Progenitor cell of endocrine pancreas (in vitro differentiated cells): ENCODE measurements at places on chromosomes 12 and 14. TPM values are rescaled to one million over a fixed set of nuclear protein-coding genes. Genes with fewer than 3 reads are reported as not detected.

Gene PPP1R3E
- total RNA-seq = 8.4 and 8.9 TPM in 2 replicates

Gene C12orf56
- total RNA-seq = 0.84 and 1.00 TPM in 2 replicates

Gene KCNK13
- total RNA-seq = not detected in 2 replicates

Gene KCNA5
- 0.58 and 0.72 TPM in 2 replicates for total RNA-seq

DNA sequence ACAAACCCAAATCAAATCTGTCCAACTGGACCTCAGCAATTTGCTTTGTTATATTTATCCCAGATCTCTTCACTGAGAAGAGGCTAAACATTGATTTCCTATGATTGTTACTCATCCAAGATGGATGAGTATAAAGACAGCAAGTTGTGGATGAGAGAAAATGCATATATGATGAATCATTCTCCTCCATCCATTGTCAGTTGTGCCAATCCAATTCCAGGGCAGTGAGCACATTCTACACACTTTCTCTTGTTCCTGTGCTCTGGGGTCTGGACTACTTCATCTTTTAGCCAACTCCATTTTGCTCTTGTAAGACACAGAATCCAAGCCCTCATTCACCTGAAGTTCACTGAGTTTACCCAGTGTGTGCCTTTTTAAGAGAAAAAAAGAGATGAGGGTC lies 105.7 kb downstream of the GCH1 start:
- no peak for DNase-seq

GRCh38 chr14:72708708-72709475 lies 185.0 kb downstream of the DPF3 start:
- DNase-seq = no peak

DNA sequence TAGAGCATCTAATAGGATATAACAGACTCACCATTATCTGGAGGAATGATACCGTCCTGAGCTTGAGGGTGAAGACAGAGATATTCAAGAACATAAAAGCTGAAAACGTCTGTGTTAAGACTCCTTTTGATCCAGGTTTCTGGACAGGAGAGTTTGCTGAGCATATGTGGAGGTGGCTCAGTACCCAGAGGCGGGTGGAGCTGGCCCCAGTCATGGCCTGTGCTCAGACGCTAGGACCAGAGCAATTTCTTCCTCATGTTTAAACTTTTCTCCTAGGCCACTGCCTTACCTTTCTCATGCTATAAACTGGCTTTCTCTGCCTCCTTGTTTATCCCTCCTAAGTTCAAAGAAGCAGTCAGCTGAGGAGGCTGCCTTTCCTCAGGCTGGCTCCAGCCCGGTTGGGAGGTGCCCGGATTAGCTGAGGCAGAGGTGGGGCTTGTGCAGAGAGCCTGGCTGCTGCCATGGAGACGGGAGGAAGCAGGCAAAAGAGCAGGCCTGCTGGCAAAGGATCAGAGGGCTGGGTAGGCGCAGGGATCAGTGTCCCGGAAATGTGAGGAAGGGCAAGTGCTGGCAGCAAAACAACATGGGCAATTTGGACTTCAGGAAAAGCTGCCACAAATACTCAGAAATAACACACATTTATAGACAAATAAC lies 13.7 kb downstream of the COA8 start:
- DNase-seq = no peak

DNA sequence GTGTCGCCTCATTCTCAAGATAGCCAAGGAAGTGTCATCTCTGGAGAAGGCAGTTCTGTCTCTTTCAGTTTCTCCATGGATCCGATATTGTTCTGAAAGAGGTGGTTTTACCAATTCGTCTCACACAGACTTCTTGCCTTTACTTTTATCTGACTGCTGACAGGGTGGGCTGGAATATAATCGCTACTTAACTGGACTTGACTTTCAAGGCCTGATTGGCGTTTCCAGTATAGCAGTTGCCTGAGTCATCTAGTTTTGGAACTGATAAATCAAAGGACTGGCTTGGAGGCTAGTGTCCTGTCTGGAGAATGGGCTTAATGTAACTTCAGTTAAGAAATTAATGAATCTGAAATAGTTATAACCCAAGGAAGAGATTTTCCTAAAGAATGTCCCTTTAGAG lies 21.6 kb downstream of the PRKCH start:
- DNase-seq = no peak

DNA sequence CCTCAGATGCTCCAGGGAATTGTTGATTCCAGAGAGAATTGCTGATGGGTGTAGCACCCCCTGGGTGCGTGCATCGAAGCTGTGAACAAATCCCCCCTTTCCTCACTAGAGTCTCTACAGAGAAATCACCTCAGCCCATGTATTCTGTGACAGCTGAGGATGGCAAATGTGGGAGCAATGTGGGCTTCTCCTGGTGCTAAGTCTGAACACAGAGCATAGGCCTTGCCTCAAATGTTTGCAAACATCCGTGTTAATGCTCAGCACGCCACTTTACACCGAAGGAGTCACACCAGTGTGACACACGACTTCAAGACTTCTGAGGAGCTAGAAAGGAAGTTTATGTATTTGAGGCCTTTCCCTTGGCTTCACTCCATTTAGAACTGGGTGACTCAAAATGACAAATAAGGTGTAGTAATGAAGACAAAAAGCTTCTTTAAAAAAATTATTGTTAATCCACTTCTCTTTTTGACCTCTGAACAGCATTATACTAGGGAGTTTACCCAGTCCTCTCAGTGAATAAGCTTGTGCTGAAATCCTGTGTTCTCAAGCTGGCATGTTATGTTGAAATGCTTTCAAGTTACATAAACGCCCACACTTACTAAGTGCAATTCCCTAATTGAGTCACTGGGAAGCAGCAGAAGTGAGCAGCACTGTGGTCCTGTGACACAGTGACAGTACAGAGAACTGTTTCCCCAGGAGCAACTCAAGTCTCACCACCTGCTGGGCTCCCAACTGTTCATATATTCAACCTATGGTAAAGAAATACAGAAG lies 92.9 kb downstream of the FAR2 start:
- DNase-seq = no peak

DNA sequence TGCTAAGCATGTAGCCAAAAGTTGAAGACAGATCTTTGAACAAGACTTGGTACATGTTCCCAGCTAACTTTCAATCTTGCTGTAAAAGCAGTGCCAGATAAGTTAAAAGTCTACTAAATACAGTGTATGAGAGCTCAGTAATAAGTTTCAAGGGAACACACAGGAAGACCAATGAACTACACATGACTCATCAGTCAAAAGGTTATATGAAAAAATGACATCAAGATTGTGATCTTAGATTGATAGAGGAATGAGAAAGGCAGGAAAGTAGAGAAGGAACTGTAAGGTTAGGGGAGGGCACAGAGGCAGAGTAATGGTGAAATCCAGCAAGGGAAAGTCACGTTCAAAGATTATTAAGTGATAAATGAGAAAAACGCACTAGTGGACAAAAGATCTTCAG lies 249.9 kb upstream of the FLRT2 start:
- DNase-seq = no peak

GRCh38 chr14:33767586-33768457 lies 183.1 kb downstream of the EGLN3 start:
- DNase-seq = no peak

DNA sequence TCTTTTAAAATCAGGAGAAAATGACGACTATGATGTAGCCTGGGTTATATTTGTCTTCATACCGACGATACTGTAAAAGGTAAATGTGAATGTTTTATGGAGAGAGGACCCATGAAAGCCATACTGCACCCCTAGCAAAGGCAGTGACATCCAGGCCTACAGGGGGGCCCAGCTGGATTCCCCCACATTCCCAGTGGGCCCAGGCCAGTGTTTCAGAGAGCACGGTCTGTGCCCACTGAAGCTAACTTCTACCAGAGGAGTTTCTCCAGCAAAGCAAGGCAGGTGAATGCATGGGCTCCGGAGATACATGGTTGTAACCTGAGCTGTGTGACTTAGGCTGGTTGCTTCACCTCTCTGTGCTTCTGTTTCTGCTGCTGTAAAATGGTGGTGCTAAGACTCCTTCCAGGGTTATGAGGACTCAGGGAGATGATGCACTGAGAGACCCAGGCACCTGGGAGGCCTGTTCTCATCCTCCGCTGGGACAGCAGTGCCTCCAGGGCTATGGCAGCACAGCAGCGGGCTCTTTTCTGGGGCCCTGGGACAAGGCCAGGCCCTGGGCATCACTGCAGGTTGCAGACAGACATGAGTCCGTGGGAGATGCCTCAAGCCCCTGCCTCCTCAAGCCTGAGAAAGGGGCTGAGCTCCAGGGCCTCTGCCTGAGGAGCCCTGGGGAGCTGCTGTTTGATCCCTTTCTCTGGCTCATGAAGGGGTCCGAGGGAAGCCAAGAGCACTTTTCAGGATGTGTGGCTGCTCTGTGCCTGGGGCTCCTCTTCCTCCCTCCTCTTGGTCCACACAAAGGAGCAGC lies 73.7 kb downstream of the SERPINA3 start:
- DNase-seq = no peak

- DNase-seq = no peak
Observed at GRCh38 chr12:109447482-109447881, 29.6 kb downstream of the KCTD10 start.

GRCh38 chr12:28114488-28114887 lies 75.8 kb upstream of the CCDC91 start:
- DNase-seq = no peak

- DNase-seq = no peak
Observed at GRCh38 chr12:18828987-18829386, 91.1 kb downstream of the CAPZA3 start.

GRCh38 chr14:92704036-92704804 lies 44.2 kb downstream of the LGMN start:
- no peak for DNase-seq

GRCh38 chr12:121427556-121428050 lies 27.7 kb downstream of the RNF34 start:
- no peak for DNase-seq

- DNase-seq = no peak
Observed at GRCh38 chr12:12387501-12387900, 30.6 kb downstream of the BORCS5 start.

DNA sequence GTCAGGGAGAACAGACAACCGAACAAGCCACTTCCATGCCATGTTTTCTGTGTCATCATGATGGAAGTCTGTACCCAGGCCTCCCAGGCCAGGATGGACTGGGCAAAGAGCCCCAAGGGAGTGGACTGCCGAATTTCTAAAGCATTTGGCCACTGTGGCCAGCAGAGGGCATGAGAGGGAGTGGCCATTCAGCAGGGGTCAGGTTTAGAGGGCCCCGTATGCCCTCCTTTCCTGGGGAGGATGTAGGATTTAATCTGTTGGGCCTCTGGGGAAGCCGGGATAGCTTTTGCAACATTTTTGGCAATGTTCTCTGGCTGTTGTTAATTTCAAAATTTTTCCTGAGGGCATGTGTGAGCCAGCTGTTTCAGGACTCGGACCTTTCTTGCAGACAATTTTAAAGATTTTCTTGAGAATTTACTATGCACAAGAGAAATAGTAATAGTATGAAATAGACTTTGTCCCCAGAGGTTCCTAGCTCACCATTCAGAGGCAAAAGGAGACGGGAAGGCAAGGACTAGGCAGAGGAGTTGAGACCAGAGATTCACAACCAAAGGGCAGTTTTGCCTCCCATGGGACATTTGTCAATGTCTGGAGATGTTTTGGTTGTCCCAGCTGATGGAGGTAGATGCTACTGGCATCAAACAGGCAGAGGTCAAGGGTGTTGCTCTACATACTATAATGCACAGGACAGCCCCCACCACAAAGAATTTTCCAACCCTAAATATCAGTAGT lies 18.0 kb downstream of the ACACB start:
- DNase-seq = no peak

DNA sequence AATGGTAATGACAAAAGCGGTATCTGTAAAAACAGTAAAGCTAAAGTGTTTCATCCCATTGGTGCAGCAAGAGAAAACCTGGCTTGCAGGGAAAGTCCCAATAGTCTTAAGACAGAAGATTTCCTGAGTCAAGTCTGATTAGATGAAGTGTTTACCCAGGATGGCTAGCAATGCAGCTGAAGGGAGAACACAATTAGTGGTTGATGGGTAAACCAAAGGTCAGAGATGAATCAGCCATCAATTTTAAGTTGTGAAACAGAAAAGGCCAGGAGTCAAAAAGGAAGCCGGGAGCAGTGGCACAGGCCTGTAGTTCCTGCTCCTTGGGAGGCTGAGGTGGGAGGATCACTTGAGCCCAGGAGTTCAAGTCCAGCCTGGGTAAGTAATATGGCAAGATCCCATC lies 52.6 kb downstream of the SEC23A start:
- DNase-seq = no peak

GRCh38 chr12:97097734-97098133 lies 190.7 kb downstream of the NEDD1 start:
- no peak for DNase-seq
